ENCODE measurements at places on chromosomes 1 and 21.

DNA sequence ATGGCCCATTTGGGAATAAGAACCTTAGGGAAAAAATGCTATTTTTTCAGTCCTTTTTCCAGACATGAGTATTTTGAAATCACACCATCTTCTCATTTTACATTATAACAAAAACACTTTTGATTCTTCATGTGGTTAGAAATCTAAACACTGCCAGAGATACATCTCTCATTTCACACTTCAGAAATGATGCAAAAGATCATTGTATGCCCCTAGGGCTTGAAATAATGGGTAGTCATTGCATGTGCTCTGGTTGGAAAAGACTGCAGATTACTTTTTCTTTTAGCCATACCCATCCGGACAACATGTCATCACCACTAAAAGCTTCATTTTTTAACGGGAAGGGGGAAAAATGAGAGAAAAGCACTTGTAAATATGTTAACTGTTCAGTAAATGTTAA, 1152.2 kb upstream of the ADGRL4 start:
- DNase-seq, result no peak

- no peak for DNase-seq
These were observed 612 bp upstream of the CMPK1 start for GRCh38 chr1:47332779-47333577.

- DNase-seq, result no peak
These were observed 991 bp downstream of the ANKRD35 start for GRCh38 chr1:145884675-145885074.

DNA sequence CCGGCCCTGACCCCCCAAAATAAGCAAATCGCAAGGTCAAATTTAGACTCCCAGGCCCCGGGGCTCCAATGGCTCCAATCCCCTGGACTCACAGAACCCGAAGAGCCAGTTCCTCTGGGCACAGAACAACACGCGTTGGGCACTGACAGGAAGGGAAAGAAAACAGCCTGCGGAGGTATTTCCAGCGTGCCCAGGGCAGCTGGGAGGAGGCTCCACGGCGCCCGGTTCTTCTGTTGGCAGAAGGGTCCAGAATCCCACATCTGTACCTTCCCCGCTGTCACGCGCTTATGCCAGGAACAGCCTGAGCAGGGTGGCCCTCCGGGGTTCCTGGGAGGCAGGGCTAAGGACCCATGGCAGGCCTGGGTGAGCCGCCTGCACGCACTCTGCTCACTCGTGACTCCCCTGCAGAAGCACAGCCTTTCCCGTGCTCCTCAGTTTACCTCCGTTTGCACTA, 85.5 kb downstream of the RIPK4 start:
- DNase-seq, result no peak

- no peak for DNase-seq
These were observed 159.1 kb upstream of the C8B start for GRCh38 chr1:57124768-57125446.

- DNase-seq, result no peak
These were observed 59.3 kb downstream of the RNF220 start for GRCh38 chr1:44464361-44464760.

DNA sequence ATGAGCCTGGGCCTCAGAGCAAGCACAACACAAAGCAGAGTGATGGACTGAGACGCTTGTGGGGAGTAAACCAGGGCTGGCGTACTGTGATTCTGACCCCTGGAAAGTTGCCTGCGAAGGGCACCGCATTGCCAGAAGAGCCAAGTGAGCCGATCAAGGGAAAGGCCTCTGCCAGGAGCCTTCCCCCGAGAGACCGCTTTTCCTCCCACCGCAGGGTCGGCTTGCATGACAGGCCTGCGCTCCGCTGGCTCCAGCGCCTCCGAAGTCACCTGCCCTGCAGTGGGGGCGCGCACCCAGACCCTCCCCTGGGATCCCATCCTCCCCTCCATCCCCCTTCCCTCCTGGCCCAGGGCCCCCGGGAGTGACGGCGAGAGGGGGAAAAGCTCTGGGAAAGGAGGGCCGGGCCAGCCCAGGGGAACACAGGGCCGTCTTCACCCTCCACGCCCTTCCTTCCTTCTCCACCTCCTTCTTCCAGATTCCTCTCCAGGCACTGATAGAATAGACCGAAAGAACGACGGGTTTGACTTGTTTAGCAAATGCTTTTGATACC, 165.0 kb downstream of the TRIM33 start:
- DNase-seq, result peak; percentile 62

DNA sequence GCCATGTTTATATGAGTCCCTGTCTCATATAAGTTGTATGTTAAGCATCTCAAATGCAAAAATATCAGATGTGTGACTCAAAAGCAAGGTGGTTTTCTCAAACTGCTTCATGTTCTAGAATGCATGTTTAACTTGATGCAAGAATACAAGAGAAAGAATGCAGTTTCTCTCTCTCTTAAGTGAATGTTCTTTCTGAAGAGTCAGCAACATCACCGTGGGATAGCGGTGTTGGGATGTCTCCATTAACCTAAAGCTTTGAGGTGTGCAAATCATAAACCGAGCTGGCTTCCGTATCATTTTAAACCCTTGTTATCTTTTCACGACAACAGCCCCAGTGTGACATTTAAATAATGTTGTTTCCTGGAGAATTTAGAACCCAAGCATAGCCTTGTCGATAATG, 48.4 kb upstream of the TARBP1 start:
- no peak for DNase-seq

DNA sequence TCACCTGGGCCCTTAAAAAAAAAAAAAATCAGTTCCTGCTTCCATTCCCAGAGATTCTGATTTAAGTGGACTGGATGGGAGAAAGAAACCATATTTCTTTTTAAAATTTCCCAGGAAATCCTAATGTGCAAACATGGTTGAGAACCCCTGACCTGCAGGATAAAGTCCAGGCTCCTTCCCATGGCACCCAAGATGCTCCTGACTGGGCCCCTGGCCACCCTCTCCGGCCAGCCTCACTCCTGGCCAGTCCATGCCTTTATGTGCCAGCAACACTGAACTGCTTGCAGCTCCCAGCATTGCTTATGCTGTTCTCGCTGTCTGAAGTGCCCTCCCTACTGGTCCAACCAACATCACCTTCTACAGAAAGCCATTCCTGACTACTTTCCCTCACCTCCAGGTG, 93.9 kb downstream of the TEX35 start:
- DNase-seq, result no peak

DNA sequence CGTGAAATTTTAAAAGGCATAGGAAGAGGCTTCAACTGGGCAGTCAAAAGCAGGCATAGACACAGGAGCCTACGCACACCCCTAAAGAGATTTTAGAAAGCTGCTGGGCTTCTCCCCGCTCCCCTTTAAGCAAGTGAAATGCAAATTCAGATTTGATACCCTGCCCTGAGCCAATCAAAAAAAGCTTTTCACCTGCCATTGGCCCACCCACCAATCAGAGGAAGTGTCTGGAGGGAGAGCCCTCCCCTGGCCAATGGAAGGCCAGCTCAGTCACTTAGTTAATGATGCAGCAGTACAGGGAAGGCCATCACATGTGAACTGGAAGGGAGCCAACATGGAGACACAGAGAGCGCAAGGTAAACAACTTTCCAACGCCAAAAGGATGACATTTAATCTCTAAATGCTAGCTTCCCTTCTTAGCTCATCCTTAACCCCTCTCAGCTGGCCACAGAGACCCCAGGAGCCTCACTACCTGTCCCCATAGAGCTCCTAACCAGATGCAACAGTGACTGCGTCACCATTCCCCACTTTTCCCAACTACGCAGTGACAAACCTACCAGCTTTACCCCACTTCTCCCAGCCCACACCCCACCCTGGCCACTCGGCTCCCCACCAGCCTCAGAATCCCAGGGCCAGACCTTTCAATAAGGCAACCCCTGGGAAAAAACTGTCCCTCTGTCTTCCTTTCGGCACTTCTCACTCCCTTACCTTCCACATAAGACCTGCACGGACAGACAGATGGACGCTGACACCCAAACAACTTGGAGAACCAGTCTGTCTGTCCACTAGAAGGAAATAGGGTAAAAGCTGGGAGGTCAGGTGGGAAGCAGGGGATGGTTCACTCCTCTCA, 71.0 kb downstream of the CD46 start:
- no peak for DNase-seq

DNA sequence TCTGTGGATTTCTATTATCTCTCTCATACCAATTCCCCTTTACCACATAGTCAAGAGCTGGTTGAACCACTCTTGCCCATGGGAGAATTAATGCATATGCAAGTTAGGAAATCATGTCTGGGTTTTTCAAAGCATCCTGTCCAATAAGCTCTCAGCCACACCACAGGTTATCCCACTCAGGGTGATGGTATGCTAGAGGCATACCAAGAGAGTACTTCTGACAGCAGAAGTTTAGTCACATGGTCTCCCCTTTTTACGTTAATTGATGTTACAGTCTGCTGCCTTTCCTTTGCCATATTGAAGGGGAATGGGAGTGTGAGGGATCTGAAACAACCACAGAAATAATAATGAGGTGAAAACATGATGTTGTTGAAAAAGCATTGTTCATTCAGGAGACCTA, 135.8 kb upstream of the PBX1 start:
- DNase-seq, result no peak

- no peak for DNase-seq
These were observed 31.0 kb upstream of the LMX1A start for GRCh38 chr1:165387505-165387904.

- no peak for DNase-seq
These were observed 14.2 kb upstream of the SLC44A3 start for GRCh38 chr1:94805912-94806311.

- DNase-seq, result no peak
These were observed 568.0 kb downstream of the PTPRU start for GRCh38 chr1:29804181-29804899.

DNA sequence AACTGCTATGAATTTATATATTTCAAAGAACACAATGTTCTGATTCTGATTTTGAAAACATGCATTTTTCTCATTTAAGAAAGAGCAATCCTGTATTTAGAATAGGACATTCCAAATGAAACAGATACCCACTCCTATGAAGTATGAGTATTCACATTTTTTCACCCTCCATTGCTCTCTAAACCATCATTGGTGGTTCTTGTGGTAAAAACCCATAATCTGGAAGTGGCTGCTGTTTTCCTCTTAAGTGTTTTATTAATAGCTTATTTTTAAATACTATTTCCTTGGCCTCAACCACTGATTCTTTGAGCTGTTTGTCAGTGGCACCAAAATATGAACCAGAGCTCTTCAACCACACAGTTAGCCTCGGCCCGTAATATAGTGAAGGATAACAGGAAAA, 60.0 kb upstream of the ADAM30 start:
- DNase-seq, result no peak

- no peak for DNase-seq
These were observed 103.2 kb upstream of the VANGL1 start for GRCh38 chr1:115538579-115538978.

DNA sequence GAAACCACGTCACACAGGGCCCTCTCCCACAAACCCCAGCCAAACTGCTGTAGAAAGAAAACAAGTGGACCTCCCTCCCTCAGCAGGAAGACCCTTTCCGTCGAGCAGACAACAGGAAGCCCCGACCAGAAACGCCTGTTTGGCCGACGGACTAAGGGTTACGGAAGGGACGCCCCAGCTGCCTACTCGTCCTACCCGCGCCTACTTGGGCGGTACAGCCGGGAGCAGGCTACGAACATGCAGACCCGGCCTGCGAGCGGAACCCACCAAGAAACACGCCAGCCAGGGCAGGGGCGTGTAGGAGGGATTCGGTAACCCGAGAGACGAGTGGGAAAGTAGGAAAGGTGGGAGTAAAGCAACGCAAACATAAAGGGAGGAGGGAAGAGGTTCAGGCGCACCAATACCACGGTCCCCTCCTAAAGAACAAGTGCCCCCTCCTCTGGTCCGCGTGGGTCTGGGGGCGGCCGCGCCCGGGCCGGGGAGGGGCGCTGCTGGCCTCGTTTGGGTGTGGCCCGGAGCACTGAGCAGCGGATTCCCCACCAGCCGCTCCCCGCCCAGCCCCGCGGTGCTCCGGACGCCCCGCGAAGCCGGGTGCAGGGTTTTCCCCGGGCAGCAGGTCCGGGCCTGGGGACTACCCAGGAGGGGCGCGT, 450 bp downstream of the S100A10 start:
- no peak for DNase-seq

- no peak for DNase-seq
These were observed 82.8 kb upstream of the SLC44A3 start for GRCh38 chr1:94737124-94737998.

DNA sequence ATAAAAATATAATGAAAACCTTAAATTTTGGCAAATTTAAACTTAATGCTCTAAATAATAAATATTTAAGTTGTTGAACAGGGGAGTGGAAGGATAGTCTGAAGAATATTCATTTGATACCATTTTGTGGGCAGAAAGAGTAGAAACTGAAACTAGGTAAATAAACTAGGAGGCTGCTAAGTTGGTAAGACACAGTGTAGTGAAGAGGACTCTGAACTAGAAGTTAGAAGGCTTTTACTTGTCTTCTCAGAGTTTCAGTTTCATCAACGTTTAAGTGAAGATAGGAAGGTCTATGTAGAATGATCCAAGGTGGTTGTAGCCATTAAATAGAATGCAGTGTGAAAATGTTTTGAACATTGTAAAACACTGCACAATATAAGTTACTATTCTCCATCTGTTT, 516.9 kb downstream of the AMY1C start:
- no peak for DNase-seq

- no peak for DNase-seq
These were observed 6.3 kb downstream of the CELF3 start for GRCh38 chr1:151710187-151710840.

- DNase-seq, result no peak
These were observed 11.5 kb downstream of the PSRC1 start for GRCh38 chr1:109271458-109271857.

GRCh38 chr1:89660224-89661061, 27.5 kb downstream of the LRRC8C start:
- no peak for DNase-seq

DNA sequence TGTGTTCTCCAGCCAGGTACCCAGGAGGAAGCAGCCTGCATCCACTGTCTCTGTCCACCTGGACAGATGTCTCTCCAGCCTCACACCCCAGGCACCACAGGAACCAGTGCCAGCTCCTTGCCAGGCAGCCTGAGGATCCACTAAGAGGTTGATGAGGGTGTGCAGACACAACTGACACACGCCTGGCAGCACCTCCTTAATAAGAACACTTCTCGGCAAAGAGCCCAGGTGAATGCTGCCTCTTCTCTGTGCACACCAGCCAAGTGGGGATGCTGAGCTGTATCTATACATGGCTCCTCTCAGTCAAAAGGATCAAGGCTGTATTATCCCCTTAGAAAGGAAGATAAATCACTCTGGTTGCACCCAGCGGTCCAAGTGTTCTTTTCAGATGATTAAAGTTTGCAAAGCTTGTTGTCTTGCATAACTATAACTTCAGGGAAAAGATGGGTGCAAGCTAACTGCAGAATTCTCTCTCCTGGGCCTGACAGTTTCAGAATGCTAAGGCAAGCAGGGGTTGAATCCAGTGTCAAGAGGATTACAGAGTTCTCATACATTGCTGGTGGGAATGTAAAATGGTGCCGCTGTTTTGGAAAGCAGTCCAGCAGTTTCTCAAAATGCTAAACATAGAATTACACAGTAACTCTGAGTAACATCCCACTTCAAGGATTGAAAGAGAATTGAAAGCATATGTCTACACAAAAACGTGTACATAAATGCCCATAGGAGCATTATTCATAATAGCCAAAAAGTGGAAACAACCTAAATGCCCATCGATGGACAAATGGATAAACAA, 3.7 kb upstream of the CAPN8 start:
- DNase-seq, result no peak

Measured in HuH-7.5 (cell line).